ENCODE measurements at places on chromosomes 6 and 20.
A peak's percentile ranks its signal among the peaks of the same experiment; 100 is the strongest.

DNA sequence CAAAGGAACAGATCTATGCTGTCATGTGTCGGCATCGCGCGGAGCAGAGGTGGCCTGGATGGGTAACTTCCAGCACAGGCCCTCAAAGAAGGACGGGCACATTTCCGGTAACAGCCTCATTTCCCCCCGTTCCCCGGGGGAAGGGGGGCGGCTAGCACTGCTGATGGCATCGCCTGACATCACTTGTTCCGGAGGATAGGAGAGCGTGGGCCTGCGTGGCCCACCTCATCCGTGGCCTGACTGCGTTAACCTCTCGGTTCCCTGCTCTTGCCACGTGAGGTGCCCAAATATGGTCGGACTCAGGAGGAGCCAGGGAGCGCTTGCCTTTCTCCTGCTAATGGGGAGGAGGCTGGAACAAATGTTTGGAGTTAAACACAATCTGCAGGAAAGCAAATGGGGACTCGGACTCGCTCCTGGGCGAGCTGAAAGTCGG, at the start of gene AKAP12:
TSS of gene AKAP12 (plus strand) at position 365 of the 433 bp plus-strand sequence. CDS start 596 bp downstream, outside the sequence.
- DNase-seq, result no peak

DNA sequence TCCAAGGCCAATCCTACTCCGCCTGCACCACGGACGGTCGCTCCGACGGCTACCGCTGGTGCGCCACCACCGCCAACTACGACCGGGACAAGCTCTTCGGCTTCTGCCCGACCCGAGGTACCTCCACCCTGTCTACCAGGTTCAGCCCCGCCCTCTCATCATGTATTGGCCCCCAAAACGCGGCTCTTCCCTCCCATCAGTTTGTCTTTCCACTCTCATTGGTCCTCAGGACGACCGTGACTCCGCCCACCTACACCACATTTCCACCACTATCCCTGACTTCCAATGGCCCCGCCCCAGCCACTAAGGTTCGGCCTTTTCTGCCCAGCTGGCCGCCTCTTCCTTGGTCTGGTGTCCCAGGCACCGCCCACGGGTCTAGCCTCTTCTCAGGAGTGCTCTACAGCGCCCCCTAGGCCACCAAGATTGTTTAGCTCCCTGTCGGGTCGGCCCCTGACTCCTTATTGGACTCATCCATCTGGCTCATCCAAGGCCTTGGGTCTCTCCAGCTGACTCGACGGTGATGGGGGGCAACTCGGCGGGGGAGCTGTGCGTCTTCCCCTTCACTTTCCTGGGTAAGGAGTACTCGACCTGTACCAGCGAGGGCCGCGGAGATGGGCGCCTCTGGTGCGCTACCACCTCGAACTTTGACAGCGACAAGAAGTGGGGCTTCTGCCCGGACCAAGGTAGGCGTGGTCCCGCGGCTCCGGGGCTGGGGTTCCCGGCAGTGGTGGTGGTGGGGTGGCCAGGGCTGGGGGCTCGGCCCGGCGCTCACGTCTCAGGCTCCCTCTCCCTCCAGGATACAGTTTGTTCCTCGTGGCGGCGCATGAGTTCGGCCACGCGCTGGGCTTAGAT, 3.1 kb downstream of the MMP9 start:
- no peak for DNase-seq

GRCh38 chr20:2602046-2602735, 50.2 kb upstream of the NOP56 start:
- no peak for DNase-seq

- DNase-seq, result no peak
Measured at GRCh38 chr6:53363341-53364079, 14.8 kb upstream of the ELOVL5 start.

DNA sequence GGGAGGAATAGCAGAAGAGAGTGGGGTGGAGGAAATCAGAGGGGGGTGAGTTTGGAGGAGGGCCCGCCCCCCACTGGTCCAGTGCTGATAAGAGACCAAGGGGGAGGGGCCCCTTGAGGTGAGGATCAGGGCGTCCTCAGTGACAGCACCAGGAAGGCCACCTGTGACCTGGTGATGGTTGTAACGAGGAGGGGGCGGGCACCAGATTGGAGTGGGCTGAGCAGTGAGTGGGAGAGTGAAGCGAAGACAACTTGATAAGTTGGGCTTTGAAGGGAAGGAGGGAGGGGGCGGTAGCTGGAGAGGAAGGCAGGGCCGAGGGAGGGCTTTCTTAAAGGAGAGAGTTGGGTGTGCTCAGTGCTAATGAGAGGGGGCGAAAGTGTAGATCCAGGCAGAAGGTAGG, 30.7 kb downstream of the CDH22 start:
- DNase-seq, result no peak

DNA sequence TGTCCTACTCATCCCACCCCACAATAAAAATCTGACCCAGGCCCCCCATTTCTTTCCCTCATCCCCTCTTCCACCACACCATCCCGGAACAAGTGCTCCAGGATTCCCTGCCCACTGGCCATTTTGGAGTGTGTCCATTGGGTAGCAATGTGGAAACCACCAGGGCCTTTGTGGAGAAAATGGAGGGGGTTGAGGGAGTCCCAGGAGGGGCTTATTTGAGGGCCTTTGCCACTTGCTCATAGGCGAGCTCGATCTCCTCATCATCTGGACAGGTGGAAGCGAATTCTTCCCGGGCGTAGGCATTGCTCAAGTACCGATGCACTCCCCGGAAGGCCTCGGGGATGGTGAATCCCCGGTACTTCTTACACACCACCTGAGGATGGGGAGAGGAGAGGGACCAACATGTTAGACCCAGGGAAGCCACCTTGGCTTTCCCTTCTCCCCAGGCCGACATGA, 1.6 kb upstream of the DDAH2 start:
- no peak for DNase-seq

DNA sequence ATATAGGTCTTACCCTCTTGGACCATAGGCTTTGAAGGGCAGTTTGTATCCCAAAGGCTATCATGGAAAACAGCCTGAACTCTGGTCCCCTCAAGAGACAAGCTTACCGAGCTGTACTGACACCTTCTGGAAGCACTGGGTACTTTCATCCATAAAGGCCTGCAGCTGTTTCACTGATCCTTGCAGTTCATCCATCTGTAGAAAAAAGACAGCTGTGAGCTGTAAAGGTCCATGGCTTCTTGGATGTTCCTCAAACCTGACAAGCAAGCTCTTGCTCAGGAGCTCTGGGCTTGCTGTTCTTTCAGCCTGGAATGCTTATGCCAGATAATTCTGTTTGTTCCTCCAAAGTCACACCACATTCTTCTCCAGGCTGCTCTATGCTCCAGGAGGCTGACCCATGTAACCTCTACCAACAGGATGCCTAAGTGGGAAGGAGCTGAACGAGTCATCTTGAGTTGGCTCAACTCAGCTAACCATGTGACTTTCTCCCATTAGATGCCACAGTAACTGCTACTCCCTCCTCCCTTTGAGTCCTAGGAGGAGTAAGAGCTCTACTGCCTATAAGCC, 8.8 kb upstream of the NDRG3 start:
- DNase-seq, result peak; percentile 31

DNA sequence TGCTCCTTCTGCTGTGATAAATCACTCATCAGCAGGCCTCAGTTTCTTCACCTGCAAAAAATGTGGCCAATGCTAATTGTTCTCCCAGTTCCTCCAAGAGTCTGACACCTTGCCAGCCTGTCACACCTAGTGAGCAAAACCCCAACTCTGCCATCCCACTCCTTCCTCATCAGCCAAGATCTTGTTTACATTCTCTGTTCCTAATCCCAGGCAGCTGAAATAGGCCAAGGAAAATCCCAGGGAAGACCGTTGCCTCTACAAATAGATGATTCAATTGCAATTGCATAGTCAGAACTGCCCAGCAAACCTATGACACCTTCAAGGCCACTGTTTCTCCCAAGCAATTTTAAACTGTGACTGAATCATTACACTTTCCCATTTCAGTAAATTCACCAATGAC, 78.7 kb downstream of the GMDS start:
- DNase-seq, result no peak

DNA sequence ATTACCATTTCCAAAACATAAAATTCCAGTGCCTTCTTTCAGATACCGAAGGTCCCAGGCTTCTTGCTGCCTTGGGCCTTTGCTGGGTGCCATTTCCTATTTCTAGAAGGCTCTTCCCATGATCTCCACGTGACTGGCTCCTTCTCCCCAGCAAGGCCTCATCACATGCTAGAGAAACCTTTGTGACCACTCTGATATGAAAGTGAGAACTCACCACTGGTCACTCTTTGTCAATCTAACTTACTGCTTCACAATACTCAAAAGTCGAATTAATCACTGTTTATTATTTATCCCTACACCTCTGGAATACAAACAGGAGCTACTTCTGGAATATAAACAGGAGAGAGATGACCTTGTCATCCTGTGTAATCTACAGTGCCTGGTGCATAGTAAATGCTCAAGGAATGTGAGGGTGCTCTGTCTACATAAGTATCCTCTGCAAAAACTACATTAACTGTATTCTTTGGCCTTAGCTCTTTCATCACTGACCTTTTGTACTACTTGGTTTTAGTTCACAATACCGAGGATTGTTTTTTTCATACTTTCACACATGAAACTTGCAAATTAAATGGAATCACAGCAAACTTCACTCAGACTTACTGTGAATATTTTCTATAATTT, 1.6 kb downstream of the STX7 start:
- DNase-seq, result no peak

GRCh38 chr6:13303668-13304017, 24.7 kb downstream of the TBC1D7 start:
- DNase-seq, result no peak

GRCh38 chr6:89708316-89708715, 69.8 kb upstream of the LYRM2 start:
- DNase-seq, result no peak

DNA sequence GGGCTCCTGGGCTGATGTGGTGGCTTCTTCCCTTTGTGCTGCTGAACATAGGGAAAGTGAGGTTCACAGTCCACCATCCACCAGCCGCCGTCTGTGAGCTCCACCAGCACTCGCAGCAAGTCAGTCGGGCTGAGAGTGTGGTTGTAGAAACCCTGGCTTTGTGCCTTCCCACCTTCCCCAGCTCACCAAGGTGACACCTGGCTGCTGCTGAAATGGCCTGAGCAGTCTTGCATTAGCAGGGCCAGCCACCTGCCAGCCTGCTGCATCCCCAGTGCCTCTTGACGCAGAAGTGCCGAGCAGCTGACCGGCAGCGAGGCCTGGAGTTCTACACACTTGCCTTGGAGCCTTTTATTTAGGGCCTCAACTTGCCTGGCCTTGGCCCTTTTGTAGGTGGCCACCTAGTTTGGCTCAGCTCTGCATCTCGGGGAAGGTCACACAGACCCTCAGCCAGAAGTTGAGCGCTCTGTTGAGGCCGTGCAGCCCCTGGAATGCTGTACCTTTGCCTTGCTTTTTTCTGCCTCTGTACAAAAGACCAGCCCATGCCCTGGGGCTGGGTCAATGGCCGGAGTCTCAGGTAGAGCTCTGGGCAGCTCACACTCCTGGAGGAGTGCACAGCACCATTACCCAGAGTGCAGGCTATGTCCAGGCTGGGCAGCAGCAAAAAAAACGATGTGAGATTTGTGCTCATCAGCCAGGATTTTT, 76.5 kb downstream of the PTPN1 start:
- DNase-seq, result no peak

- DNase-seq, result no peak
Measured at GRCh38 chr6:139380611-139381010, 6.2 kb upstream of the CITED2 start.

DNA sequence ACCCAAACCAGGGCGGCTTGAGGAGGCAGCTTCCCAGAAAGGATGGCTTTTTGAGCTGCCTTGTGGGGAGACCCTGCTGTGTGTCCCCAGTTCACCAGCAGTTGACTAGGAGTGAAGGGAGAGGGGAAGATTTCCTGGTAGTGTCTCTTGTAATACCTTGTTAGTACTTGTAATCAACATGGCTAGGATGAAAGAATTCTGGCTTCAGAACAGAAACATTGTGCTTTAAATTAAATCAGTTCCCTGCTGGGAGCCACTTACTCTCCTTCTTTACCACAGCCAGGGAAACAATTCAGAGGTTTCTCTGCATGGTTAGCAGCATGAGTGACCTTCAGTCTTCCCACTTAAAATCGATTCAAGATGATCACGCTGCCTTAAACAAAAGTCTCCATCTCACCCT, 525.4 kb upstream of the ID4 start:
- DNase-seq, result no peak

DNA sequence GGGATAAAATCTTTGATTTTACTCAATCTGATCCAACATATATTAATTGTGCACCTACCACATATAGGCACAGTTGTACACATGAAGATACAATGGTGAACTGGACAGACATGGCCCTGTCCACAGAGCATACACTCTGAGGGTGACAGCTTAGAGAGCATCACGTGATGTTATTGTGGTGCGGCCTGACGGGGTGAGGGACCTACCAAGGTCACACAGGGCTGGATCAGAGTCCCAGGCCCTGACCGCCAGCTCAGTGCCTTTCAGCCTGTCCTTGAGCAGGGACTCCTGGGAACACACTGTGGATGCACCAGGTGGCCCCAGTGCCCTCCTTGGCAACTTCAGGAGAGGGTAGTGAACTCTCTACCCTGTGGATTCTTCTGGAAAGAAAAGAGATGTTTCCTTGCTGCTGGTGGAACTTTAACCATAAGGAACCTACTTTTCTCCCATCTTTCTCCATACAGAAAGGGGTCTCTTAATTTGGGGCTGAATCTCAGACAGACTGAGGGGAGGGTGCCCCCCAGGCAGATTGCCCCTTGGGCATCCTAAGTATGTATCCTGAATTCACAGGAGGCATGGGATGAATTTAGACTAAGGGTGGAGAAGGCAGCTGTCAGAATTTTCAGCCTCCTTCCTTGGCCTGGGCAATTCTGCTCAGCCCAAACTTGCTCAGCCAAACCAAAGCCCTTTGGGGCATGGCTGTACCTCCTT, 26.5 kb downstream of the PCK1 start:
- no peak for DNase-seq

- DNase-seq, result no peak
Measured at GRCh38 chr6:484086-484745, 92.7 kb downstream of the IRF4 start.

DNA sequence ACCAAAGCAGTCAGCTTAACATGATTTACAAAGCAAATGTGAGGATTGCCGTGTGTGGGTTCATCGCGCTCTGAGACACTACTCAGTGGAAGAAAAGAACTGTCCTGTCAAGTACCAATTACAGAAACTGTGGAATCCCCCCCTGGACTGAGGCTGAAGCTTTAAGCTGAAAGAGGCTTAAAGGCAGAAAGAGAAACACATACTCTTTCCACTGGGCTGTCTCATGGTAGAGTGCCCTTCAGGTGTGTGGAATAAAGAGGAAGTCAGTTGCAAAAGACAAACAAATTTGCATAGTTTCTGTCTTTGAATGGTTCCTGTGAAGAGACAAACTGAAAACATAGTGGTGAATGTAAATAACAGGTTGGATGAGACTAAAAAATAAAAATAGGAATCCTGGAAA, 560.4 kb upstream of the SYNCRIP start:
- DNase-seq, result no peak
